HT1080 (cell line): ENCODE measurements at places on chromosomes 7 and 10.

DNA sequence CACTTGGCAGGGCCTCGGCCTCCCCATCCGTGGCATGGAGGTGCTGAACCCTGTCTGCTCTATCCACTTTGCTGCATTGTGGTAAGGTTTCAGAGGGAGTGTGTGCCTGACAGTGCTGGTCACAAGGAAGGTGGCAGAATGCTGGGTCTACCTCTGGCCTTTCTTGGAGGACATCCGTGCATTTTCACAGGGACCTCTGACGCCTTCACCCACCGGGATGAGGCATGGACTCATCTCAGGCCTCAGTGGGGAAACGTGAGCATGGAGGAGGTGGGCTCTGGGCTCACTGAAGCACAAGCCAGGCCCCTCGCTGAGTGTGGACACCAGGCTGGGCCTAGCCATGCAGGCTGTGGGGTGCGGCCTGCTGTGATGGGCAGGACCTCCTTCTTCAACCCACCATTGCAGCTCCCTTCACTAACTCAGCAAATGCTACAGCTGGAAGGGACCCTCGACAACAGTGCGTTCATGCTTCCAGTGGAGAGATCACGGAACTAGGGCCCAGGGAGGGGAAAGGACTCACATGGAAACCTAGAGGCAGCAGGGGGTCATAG is 8.6 kb downstream of the TBATA start:
- no peak for DNase-seq

DNA sequence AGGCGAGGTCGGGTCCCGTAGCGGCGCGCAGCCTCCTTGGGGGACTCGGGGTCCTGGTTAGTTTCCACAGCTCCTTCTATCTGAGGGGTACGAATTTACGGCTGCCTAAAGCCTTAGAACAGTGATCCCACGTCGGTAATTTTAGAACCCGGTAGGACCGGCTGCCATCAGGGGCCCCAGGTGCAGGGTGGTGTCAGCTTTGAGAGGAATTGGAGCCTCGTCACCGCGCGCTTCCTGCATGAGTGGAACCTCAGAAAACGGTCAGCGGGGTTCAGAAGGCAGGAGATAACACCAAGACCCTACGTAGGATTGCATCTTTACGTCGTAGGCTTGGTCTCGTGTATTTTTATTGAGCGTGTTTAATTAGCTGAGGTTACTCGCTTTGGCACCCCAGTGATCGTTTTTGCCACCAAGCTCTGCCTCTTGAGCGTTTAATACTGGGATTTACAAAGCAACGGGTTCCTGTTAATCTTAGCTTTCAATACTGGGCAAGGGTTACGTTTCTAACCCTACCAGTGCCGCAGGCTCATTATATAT is 443 bp downstream of the RNF32 start:
- peak; percentile 62 for DNase-seq

GRCh38 chr10:13440185-13441061 is 88.4 kb downstream of the BEND7 start:
- DNase-seq, result peak; percentile 37

DNA sequence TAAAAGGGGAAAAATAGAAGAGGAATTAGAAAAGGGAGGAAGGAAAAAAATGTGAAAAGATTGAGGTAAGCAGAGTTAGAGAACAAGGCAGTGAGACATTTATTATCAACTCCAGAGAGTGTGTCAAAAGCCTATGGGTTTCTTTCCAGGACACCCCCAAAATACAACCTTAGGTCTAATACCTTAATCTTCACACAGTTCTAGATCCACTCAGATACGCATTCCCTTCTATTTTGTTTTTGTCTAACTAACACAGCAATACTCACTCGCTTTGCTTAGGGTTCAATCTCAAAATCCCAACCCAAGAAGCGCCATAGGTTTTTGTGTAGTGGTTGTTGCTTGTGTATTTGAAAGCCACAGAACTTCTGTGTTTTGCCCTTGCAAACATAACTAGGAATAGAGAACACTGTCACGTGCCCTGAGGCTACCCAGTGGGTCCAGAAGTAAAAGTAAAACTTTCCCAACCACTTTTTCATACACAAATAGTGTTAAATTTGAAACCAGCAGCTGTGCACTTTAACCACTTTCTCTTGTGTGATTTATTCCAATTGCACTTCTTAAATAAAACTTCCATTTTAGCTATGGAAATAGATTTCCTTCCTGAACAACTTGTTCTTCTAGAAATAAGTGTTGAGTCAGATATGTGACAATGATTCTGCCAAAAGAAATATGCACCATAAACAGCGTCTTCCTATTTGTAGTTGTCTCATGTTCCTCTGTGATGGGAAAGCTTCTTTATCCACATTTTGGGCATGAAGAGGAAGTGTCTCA is 414.7 kb upstream of the GHITM start:
- no peak for DNase-seq

- peak; percentile 86 for DNase-seq
These were observed 315.2 kb downstream of the GATA3 start for GRCh38 chr10:8369666-8370065.

DNA sequence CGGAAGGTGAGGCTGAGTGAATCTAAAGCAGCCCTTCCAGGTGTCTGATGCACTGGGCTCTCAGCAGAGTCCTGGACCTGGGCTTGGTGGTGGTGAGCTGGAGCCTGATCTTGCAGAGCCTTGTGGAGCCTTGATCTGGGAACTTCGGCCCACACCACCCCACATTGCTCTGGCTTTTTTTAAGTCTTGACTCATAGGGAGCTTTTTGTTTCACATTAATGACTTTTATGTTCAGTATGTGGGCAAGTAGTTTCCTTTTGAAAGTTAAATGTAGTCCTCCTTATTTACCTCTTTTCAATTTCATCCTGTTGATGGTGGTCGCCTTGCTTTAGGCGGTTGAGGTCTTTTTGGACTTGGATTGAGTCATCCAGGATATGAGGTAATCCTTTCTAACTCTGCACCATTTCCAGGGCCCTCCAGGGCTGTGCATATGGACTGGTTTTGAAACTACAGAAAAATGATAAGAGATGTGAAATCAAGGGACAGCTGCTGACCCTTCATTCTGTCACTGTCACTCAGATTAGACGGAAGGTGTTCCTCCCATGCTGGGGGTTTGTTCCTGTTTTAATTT is 2.9 kb upstream of the NRAP start:
- DNase-seq, result peak; percentile 68

DNA sequence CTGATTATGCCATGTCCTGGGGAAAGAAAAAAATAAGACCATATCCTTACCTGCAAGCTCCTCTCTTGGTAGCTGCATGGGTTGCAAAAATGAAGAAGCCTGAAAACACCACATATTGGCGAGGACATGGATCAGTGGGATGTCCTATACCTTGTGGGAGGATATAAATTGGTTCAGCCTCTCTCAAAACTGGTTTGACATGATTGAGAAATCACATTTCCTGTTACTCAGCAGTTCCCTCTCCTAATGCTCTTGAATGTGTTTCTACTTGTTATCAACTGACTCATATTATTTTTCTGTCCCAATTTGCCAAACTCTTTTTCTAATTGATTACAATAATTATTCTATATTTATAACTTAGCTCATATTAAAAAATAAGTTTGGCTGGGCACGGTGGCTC is 380.2 kb downstream of the EXOC4 start:
- peak; percentile 69 for DNase-seq

- DNase-seq, result no peak
These were observed 283.0 kb downstream of the TCF7L2 start for GRCh38 chr10:113232928-113233511.

DNA sequence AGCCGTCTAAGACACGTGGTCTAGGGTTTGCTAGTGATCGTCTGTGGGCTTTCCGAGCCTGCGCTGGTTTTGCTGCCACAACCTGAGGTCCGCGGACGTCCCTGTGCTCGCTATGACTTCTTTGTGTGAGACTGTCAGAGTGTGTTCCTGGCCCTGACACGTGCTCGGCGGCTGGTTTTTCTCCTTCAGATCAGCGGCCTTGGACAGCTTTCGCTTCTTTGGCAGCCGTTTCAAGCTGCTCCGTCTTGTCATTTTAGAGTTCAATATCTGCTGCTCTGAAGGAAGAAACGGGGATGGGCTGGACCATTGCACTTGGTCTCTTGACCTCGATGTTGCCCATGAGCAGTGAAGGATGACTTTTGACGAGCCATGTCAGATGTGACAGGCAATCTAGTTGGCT is 147.3 kb downstream of the MGMT start:
- DNase-seq, result no peak

GRCh38 chr10:15857107-15857575 is 3.2 kb downstream of the MINDY3 start:
- DNase-seq, result no peak

- DNase-seq, result peak; percentile 3
These were observed 13.7 kb upstream of the KBTBD2 start for GRCh38 chr7:32905175-32905662.

- DNase-seq, result peak; percentile 16
These were observed 58.0 kb downstream of the PDGFA start for GRCh38 chr7:461453-462172.

DNA sequence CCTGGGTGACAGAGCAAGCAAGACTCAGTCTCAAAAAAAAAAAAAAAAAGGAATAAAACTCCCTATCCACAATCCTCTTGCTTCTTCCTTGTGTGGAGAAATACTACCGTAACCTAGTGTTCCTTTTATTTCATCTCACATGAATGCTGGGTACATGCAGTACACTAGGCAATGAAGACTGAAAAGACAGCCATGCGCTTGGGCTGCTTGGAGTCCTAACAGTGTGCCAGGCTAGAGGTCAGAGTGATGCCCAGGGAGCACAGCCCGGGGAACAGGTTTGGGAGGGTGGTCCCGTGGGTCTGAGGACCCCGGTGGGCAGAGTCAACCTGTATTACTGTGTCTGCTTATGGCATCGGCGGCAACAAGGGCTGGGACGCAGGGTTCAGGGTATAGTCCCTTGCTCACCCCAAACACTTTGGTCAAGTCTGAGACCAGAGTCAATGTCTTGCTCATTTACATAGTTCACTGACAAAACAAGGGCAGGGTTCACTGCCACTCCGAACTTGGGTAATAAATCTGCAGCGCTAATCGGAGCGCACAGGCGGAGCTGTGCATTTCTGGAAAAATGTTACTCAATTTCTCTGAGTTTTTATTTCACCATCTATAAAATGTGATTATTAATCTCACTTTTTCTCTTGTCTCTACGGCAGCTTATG is 118.0 kb downstream of the CLEC2L start:
- DNase-seq, result no peak

- DNase-seq, result peak; percentile 15
These were observed 206.3 kb downstream of the THSD7A start for GRCh38 chr7:11625669-11626068.
